ENCODE measurements at places on chromosomes 13 and 19.

GRCh38 chr13:44104969-44105368 is 225.3 kb downstream of the LACC1 start:
- no peak for DNase-seq

DNA sequence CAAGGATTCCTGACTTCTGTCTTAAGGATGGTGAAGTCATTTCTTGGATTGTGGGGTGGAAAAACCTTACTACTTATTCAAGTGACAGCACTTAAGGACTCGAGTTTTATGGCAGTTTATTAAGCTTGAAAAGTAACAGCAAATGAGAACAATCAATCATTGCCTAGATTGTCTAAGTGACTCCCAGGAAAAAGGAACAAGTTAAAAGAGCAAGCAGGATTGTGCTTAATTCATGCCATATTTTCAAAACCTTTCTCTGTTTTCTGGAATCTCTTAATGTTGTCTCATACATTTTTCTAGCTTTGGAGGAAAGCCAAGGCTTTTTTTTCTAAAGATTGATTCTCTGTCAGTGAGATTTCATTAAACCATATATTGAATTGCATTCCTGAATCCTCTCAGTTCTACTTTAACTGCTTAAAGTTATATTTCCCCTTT is 236.2 kb upstream of the HTR2A start:
- DNase-seq = no peak

GRCh38 chr19:55352040-55352439 is 2.5 kb downstream of the COX6B2 start:
- no peak for DNase-seq

GRCh38 chr13:62185631-62186255 is 770.1 kb upstream of the PCDH20 start:
- DNase-seq = no peak

- DNase-seq = no peak
Observed at GRCh38 chr13:51603716-51604115, 19.5 kb downstream of the WDFY2 start.

GRCh38 chr13:60075850-60076249 is 87.9 kb downstream of the DIAPH3 start:
- no peak for DNase-seq

All from KBM-7 (cell line).